Activated gamma-delta T cell treated with Interleukin-2 at 50 U/mL for 16 hours (primary cell): ENCODE measurements at places on chromosomes 11 and 22.

GRCh38 chr11:12675951-12676711, 1.9 kb downstream of the TEAD1 start:
- DNase-seq: no peak

DNA sequence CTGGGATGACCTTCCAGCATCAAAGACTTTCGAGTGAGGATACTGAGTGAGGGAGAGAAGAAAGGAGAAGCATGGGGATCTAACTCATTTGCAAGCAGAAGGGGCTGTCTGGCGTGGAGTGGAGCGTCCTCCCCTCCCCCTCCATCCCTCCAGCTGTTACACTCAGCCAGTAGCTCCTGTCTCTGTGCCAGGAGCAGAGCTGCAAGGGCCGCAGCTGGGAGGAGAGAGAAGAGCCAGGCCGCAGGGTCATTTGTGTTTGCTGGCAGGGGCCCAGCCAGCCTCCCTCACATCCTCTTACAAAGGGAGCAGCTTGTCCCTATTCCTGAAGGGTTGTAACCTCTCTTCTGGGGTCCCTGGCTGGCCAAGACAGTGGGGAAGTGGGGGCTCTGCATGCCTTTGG, 57.9 kb downstream of the NECTIN1 start:
- no peak for DNase-seq

DNA sequence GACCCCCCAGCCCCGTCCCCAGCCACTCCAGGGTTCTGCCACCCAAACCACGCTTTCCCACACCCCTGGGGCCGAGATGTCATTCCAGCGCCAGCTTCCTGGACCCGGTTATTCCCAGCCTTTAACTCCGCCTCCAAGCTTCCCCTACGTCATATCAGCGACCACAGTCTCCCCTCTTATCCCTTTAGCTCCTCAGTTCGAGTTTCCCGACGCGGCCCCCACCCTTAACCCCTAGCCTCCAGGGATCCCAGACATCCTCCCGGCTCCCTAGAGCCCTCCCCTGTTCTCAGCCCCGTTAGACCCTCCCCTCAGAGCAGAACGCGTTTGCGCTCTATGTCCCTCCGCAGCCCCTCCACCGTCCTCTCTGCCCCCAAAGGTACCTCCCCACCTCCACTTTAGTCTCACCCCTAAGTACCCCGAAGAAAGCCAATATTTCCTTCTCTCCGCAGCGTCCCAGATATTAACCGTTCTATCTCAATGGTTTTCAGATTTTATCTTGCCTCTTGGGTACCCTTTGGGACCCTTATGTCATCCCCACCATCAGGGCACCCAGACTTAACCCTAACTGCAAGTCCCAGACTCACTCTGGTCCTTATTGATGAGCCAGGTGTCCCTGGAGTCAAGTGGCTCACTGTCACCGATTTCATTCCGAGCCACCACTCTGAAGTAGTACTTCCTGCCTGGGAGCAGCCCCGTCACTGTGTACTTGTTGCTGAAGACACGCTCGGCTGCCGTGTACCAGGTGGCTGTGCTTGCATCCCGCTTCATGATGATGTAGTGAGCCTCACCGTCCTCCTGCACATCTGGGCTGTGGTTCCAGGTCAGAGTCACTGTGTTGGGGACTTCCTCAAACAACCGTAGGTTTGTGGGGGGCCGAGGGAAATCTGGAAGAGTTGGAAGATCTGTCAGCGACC, 8.0 kb downstream of the TMEM86A start:
- DNase-seq: peak; percentile 47

DNA sequence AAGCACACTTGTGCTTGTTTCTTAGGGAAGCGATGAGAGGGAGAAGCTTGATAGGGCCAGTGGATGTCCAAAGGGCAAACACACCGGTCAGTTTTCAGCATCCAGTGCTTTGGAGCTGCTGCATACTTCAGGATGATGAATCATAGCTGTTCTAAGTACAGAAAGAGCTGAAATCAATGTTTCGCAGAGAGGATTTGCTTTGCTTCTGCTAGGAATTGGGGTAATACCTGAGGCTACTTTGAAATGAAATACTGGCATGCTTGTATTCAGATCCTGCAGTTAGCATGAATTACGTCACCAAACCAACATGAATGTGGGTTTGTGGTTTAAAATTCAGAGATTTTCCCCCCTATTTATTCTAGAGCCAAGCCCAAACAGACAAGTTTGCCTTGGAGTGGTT, 41.7 kb upstream of the SC5D start:
- DNase-seq: no peak

GRCh38 chr22:24207264-24208011, 26.2 kb downstream of the SUSD2 start:
- DNase-seq: no peak

DNA sequence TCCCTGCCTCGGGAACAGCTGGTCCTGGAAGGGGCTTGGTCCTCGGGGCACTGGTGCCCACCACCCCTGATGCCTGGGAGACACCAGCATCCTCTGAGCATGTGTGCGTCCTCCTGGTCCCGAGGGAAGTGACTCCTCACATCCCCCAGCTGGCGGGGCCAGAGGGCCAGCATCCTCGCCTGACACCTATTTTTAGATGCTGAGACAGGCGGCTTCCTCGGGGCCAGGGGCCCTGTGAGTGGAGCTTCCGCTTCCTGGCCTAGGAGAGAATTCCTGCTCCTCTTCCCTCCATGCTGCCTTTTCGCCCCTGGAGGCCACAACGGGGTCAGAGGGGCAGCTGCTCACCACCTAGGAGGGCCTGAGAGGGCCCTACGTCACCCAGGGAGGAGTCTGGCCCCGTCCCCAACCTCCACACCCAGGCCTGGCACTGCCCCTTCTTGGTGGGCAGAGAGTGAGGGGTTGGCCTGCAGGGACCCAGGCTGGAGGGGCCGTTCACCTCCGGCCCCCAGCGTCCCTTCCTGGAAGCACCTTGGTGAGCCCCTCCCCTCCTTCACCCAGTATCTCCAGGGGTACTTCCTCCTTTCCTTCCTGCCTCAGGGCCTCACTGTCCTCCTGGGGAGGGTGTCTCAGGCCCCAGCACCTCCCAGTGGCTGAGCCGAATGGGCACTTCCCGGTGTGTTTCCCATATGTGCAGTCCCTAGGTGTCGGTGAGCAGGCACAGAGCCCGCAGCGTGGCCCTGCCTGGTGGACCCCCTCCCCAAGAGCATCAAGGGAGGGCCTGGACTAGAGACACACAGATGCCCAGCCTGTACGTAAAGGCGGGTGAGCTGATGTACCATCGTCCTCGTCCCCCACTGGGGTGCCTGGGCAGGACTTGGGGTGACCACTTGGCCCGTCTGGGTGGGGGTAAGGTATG, 6.1 kb downstream of the CD81 start:
- no peak for DNase-seq

GRCh38 chr11:75389925-75390324, 9.4 kb upstream of the RPS3 start:
- no peak for DNase-seq
